ENCODE measurements at places on chromosomes 3 and 15. TPM values are rescaled to one million over a fixed set of nuclear protein-coding genes. Genes with fewer than 3 reads are reported as not detected.

Gene PROK2
- total RNA-seq, result not detected

Gene SMCO1
- total RNA-seq, result not detected

Gene IQSEC1
- 40.9 TPM for total RNA-seq

Gene LYZL4
- not detected for total RNA-seq

Gene SLC2A2
- total RNA-seq, result not detected

Gene PDIA5
- 101 TPM for total RNA-seq

Gene DNAJA4
- total RNA-seq, result 4.2 TPM

Gene TMEM40
- not detected for total RNA-seq

Gene BUB1B
- total RNA-seq, result 16.3 TPM

Gene HGD
- 0.13 TPM for total RNA-seq

Gene TTC23
- 26.9 TPM for total RNA-seq

Gene TLR9
- total RNA-seq, result 0.13 TPM

Gene BCL2A1
- total RNA-seq, result 1.7 TPM

Gene ZDHHC19
- not detected for total RNA-seq

Gene CHRM5
- total RNA-seq, result not detected

Gene FBXL22
- total RNA-seq, result 0.22 TPM

Gene RAB6B
- total RNA-seq, result 0.78 TPM

Gene GADL1
- total RNA-seq, result not detected

Gene TMEM266
- 0.26 TPM for total RNA-seq

Gene CHD2
- 118 TPM for total RNA-seq

Gene DLL4
- 0.11 TPM for total RNA-seq

Gene EFCC1
- total RNA-seq, result under 0.01 TPM

Gene GSK3B
- 72.9 TPM for total RNA-seq

Gene CPA3
- not detected for total RNA-seq

Gene CTDSPL
- 36.1 TPM for total RNA-seq

Gene KY
- 4.8 TPM for total RNA-seq

Gene TMCO5A
- not detected for total RNA-seq

Gene PLSCR2
- not detected for total RNA-seq

Gene DNAH1
- total RNA-seq, result 6.5 TPM

Gene GPR62
- total RNA-seq, result 0.11 TPM

Gene TMC3
- total RNA-seq, result not detected

Gene MCF2L2
- total RNA-seq, result 1.0 TPM

Gene YEATS2
- 29.4 TPM for total RNA-seq

Gene IRAK2
- 3.7 TPM for total RNA-seq

Gene HIGD2B
- total RNA-seq, result not detected

Gene TUSC7
- not detected for total RNA-seq

Gene P2RY1
- not detected for total RNA-seq

Gene SCG5
- 2.1 TPM for total RNA-seq

Gene SUCNR1
- total RNA-seq, result under 0.01 TPM

Gene MESP2
- 0.78 TPM for total RNA-seq

Gene ALG1L2
- total RNA-seq, result 0.91 TPM

Gene IL5RA
- total RNA-seq, result not detected

Gene ANKRD63
- not detected for total RNA-seq

Gene ISL2
- not detected for total RNA-seq

Gene SLC28A2
- not detected for total RNA-seq

Gene NLGN1
- 28.4 TPM for total RNA-seq

Gene CFAP91
- 1.4 TPM for total RNA-seq

Gene GOLGA8J
- 0.52 TPM for total RNA-seq

Gene C3orf49
- not detected for total RNA-seq

Gene MUSTN1
- not detected for total RNA-seq

Gene ATP10A
- total RNA-seq, result 28.4 TPM

Gene CFAP100
- total RNA-seq, result not detected

Gene SCAANT1
- total RNA-seq, result not detected

Gene HACD2
- total RNA-seq, result 30.1 TPM

Gene TGM4
- total RNA-seq, result not detected

Gene ARNT2
- total RNA-seq, result 18.3 TPM

Gene ZNF662
- total RNA-seq, result 5.2 TPM

Gene SERP1
- 105 TPM for total RNA-seq

Measured in articular chondrocyte of knee joint (primary cell).